ENCODE measurements at places on chromosomes 3 and 15. TPM values are rescaled to one million over a fixed set of nuclear protein-coding genes. Genes with fewer than 3 reads are reported as not detected.
A peak's percentile ranks its signal among the peaks of the same experiment; 100 is the strongest.

- no peaks in the 10 kb centered on the region for H3K36me3 ChIP-seq
- no peaks in the 10 kb centered on the region for H3K27me3 ChIP-seq
- no peaks in the 10 kb centered on the region for H3K4me1 ChIP-seq
- H3K4me3 ChIP-seq = no peak overlapping the region
Measured at GRCh38 chr15:80530737-80531365, 126.7 kb downstream of the ARNT2 start.

DNA sequence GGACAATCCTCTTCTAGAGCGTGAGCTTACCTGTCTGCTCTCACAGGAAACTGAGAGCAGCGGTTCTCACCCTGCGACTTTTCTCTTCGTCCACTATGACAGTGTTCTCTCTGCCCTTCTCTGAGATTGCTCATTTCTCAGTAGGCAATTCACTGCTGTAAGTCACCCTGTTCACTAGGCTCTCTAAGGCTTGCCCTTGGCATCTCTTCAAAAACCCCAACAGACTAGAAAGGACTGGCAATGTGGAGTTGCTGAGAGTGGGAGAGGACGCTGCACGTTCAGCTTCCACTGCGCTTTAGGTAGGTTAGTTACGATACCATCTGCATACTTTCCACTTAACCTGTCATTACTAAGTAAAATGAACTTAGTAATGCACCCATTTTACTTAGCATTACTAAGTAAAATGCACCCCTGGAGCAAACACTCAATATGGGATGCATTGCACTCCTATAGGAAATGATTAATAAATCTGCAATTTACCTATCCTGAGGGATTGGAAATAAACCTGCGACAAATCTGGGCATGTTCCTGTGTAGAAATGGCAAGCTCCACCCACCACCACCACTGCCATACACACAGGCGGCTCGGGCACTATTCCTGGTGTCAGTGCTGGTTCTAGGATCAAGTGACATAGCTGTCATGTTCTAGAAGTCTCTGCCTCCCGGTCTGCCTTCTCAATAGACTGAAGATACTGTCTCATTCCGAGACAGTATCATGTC is 21.4 kb downstream of the XPC start:
- no peak for DNase-seq
- no peak overlapping the region for H3K27ac ChIP-seq
- no peaks in the 10 kb centered on the region for H3K27me3 ChIP-seq
- no peak overlapping the region for H3K4me3 ChIP-seq

GRCh38 chr15:36879568-36880222 is 220.7 kb downstream of the MEIS2 start:
- H3K4me3 ChIP-seq = no peak overlapping the region
- no peaks in the 10 kb centered on the region for H3K27me3 ChIP-seq
- H3K4me1 ChIP-seq = peaks cover 3% of the 10 kb centered on the region
- no peak overlapping the region for H3K27ac ChIP-seq
- no peak for DNase-seq

- no peaks in the 10 kb centered on the region for H3K36me3 ChIP-seq
- H3K27me3 ChIP-seq = no peaks in the 10 kb centered on the region
- H3K4me3 ChIP-seq = no peak overlapping the region
- H3K27ac ChIP-seq = no peak overlapping the region
- DNase-seq = peak; percentile 39
Measured at GRCh38 chr3:193572426-193572908, 17.8 kb upstream of the ATP13A4 start.

DNA sequence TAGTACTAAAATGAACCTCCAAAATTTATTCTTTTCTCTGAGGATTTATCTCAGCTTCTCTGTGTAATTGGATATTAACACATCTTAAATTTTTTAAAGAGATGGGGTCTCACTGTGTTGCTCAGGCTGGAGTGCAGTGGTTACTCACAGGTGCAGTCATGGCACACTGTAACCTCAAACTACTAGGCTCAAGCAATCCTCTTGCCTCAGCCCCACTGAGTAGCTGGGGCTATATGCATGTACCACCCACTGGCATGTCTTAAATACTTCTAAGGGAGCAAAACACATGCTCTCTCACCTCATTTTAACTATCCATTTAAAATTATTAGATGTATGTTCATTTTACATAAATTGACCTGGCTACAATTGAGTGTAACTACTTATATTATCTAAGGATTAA is 11.3 kb upstream of the TMEM87A start:
- no peaks in the 10 kb centered on the region for H3K36me3 ChIP-seq
- H3K27me3 ChIP-seq = no peaks in the 10 kb centered on the region
- peaks cover 6% of the 10 kb centered on the region for H3K4me1 ChIP-seq
- no peak for DNase-seq

GRCh38 chr15:56996093-56996492 is 77.6 kb downstream of the TCF12 start:
- no peak for DNase-seq
- no peaks in the 10 kb centered on the region for H3K36me3 ChIP-seq
- no peak overlapping the region for H3K27ac ChIP-seq
- no peak overlapping the region for H3K4me3 ChIP-seq
- H3K4me1 ChIP-seq = no peaks in the 10 kb centered on the region

- no peaks in the 10 kb centered on the region for H3K27me3 ChIP-seq
- H3K27ac ChIP-seq = peak overlapping the region; percentile 54
Measured at GRCh38 chr3:48966876-48967361, 23.1 kb upstream of the P4HTM start.

DNA sequence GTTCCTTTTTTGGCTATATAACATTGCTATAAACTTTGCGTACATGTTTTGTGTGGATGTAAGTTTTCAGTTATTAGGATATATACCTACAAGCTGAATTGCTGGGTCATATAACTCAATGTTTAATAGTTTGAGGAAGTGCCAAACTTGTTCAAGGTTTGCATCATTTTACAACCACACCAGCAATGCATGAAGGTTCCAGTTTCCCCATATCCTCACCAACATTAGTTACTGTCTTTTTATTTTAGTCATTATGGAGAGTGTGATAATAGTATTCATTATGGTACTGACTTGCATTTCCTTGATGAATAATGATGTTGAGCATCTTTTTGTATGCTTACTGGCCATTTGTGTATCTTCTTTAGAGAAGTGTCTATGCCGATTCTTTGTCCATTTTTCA is 112.3 kb downstream of the NR1I2 start:
- H3K27ac ChIP-seq = no peak overlapping the region
- no peak for DNase-seq

GRCh38 chr3:133917144-133917543 is 21.5 kb upstream of the RAB6B start:
- no peaks in the 10 kb centered on the region for H3K36me3 ChIP-seq
- DNase-seq = no peak
- no peak overlapping the region for H3K27ac ChIP-seq
- no peak overlapping the region for H3K4me3 ChIP-seq
- H3K27me3 ChIP-seq = peaks cover 2% of the 10 kb centered on the region

DNA sequence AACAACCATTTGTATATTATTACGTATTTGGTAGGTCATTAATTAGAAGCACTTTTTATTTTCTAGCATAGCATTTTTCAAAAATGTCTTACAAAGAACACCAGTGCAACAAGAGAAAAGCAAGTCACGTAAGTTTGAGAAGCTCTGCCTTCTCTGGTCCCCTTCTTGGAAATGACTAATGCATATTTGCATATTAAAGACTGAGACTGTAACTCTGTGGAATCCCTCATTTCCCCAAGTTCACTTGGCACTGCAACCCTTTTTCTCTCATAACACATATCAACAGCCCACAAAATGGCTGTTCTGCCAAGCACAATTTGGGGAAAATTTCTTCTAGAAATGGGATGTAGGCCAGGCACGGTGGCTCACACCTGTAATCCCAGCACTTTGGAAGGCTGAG is 176.3 kb downstream of the ERC2 start:
- DNase-seq = no peak
- H3K27me3 ChIP-seq = no peaks in the 10 kb centered on the region
- H3K4me1 ChIP-seq = no peaks in the 10 kb centered on the region
- no peak overlapping the region for H3K4me3 ChIP-seq

DNA sequence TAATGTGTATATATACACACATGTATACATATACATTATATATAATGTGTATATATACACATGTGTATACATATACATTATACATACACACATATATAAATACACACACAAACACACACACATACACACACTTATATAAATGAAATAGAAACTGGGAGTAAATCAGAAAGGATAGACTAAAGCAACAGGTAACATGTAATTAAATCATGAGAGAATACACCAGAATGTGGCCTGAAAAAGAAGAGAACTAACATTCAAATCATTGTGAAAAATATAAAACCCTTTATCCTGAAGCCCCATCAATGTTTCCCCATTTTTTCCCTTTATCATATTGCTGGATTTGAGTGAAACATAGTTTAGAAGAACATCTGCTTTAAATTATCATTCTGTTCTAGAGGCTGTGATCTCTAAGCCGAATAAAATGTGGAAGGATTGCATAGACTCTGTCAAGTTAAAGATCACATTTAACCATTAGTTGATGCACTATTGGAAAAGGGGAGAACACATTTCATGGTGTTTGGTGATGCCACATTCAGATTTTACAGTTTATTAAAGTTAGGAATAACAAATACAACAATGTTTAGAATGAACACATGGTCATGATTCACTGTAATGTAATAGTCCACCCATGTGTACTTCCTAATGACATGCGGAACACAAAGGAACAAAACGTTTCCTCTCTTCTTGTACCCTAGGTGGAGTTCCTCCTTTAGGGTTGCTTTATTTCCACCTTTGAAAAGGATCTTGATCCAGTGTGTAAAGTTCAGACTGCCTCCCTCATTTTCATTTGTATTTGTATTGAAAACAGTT is 12.5 kb upstream of the THRB start:
- no peak overlapping the region for H3K4me3 ChIP-seq
- no peak overlapping the region for H3K27ac ChIP-seq
- no peak for DNase-seq
- no peaks in the 10 kb centered on the region for H3K27me3 ChIP-seq
- H3K36me3 ChIP-seq = no peaks in the 10 kb centered on the region
- H3K4me1 ChIP-seq = no peaks in the 10 kb centered on the region

DNA sequence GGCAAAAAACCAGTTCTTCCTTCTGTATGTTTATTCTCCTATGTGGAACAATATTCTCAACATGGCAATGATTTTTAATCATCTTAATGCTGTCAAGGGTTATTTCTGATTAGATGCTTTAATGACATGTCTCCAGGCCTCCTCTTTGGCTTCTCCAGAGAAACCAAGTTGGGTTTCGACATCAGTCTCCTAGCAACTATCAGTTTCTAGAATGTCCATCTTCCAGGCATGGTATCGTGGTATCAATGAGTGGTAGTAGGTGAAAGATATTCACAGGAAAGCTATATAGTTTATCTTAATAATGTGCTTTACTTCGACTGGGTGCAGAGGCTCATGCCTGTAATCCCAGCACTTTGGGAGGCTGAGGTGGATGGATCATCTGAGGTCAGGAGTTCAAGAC is 128.5 kb downstream of the C3orf70 start:
- no peaks in the 10 kb centered on the region for H3K36me3 ChIP-seq
- no peaks in the 10 kb centered on the region for H3K27me3 ChIP-seq
- H3K4me1 ChIP-seq = no peaks in the 10 kb centered on the region
- no peak for DNase-seq

DNA sequence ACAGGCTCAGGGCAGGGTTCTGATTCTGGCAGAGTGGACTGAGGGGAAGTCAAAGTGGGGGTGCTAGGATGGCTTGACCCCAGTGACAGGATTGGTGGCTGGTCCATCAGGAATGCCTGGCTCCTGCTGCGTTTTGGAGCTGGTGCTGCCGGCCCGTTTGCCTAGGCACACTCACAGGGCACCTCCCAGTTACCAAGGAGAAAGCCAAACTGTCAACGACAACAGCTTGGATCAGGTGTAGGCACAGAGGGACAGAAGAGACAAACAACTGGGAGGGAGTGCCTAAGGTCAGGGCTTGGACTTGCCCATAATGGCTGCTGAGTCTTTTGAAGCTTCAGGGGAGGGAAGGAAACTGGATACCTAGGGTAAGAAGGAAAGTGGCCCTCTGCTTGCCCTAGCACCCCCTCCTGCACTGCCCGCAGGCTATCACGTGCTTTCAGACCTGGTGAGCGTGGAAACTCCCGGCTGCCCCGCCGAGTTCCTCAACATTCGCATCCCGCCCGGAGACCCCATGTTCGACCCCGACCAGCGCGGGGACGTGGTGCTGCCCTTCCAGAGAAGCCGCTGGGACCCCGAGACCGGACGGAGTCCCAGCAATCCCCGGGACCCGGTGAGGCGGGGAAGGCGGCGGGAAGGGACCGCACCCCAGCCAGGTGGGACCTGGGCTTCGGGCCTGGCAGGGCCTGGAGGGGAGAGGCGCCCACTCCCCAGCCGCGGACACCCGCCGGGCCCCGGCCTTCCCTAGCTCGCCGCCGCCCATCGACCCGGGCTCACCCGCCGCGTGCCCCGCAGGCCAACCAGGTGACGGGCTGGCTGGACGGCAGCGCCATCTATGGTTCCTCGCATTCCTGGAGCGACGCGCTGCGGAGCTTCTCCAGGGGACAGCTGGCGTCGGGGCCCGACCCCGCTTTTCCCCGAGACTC is 5.1 kb downstream of the DUOX1 start:
- DNase-seq = no peak
- no peak overlapping the region for H3K27ac ChIP-seq
- no peaks in the 10 kb centered on the region for H3K36me3 ChIP-seq

DNA sequence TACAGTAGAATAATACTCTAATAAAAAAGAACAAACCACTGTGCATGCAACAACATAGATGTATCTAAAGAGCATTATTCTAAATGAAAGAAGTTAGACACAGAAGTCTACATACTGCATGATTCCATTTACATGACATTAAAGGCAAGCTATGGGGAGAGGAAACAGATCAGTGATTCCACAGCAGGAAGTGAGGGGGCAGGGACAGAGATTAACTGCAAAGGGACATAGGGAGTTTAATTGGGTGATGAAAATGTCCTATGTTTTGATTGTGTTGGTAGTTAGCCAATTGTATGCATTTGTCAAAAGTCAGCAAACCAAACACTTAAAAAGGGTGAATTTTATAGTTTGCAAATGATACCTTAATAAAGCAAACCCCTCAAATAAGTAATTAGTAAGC is 13.8 kb downstream of the CRYGS start:
- H3K4me1 ChIP-seq = no peaks in the 10 kb centered on the region
- no peak overlapping the region for H3K27ac ChIP-seq
- DNase-seq = no peak
- no peaks in the 10 kb centered on the region for H3K27me3 ChIP-seq

GRCh38 chr3:38950581-38950980 is 101.2 kb downstream of the SCN11A start:
- no peaks in the 10 kb centered on the region for H3K4me1 ChIP-seq
- H3K27me3 ChIP-seq = no peaks in the 10 kb centered on the region
- DNase-seq = no peak
- no peak overlapping the region for H3K27ac ChIP-seq
- no peaks in the 10 kb centered on the region for H3K36me3 ChIP-seq

GRCh38 chr15:68299436-68299835 is 21.9 kb downstream of the FEM1B start:
- no peaks in the 10 kb centered on the region for H3K36me3 ChIP-seq
- DNase-seq = no peak
- no peak overlapping the region for H3K4me3 ChIP-seq
- H3K27ac ChIP-seq = peak overlapping the region; percentile 63
- no peaks in the 10 kb centered on the region for H3K4me1 ChIP-seq
- no peaks in the 10 kb centered on the region for H3K27me3 ChIP-seq

NPAP1 gene
- 1.6 TPM for total RNA-seq

WDR53 gene
- total RNA-seq = 8.4 TPM

SCAMP5 gene
- 6.1 TPM for total RNA-seq

PLS1 gene
- 7.0 TPM for total RNA-seq

GOLGA6A gene
- not detected for total RNA-seq

CFAP91 gene
- 2.5 TPM for total RNA-seq

DLEC1 gene
- 0.32 TPM for total RNA-seq

Data from prostate gland (tissue), 2 donors.